ENCODE measurements at places on chromosomes 4 and X.

DNA sequence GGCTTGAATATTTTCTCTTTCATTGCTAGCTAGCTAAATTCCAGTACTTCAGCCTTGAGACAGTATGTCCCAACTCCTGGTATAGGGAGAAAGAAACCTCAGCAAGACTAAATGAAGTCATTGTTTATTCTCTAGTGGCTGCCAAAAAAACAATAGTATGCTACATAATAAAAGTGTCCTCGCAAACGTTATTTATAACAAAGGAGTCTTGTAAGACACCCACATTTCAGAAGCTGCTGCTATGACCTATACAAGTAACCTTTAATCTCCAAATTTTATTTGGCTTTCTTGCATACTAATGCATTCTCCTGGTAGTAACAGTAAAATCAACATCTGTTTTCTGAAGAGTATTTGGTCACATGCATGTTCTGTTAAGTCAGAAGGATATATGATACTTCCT, 28.8 kb downstream of the NEK1 start:
- no peak for DNase-seq

- no peak for DNase-seq
Measured at GRCh38 chr4:7472442-7473013, 37.8 kb upstream of the PSAPL1 start.

DNA sequence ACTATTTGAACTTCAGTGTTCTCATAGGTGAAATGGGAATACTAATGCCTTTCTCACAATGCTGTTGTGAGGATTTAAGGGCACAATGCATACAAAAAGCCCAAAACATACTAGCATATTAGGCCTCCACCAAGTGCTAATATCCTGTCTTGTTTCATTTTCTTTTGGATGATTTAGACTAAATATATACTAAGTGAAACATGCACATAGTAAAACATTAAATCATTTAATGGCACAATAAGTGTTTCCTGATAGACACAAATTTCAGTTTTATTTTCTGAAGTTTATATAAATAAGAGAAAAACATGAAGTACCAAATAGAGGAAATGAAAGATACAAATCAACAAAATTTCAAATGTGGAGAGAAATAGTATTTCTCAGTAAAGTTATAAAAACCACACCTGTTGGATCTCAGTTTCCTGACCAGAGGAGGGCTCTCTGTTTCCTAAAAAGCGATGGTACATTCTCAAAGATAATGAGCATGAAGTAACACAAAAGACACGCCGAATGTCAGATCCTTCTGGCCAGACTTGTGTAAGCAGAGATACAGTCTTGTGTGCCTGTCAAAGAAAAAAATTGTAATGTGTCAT, 25.1 kb downstream of the DDX60 start:
- DNase-seq, result no peak

DNA sequence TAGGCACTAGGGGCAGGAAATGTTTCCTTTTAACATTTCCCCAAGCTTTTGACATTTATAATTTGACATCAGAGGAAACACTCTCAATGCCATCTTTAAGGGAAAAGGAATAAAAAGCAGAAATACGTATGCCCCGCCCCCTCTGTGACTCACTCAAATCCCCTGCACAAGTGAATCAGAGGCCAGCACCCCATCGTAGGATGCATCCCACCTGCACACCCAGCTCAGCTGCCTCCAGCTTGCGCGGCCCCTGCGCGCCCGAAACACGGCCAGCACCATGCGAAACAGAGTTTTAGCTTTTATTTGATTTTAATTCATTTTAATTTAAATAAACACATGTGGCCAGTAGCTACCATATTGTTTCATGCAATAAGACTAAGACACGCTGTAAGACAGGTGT, 29.5 kb downstream of the ABLIM2 start:
- DNase-seq, result no peak

GRCh38 chrX:134625315-134625718, 33.0 kb downstream of the PLAC1 start:
- DNase-seq, result no peak

- DNase-seq, result peak; percentile 10
Measured at GRCh38 chr4:68375667-68376559, 26.0 kb upstream of the YTHDC1 start.

- DNase-seq, result no peak
Measured at GRCh38 chr4:133801883-133802282, 399.7 kb downstream of the PABPC4L start.

- no peak for DNase-seq
Measured at GRCh38 chrX:150688911-150689451, 4.2 kb upstream of the MTMR1 start.

- DNase-seq, result no peak
Measured at GRCh38 chrX:115525486-115525885, 35.5 kb upstream of the PLS3 start.

- no peak for DNase-seq
Measured at GRCh38 chrX:47621851-47622250, 2.2 kb upstream of the SYN1 start.

DNA sequence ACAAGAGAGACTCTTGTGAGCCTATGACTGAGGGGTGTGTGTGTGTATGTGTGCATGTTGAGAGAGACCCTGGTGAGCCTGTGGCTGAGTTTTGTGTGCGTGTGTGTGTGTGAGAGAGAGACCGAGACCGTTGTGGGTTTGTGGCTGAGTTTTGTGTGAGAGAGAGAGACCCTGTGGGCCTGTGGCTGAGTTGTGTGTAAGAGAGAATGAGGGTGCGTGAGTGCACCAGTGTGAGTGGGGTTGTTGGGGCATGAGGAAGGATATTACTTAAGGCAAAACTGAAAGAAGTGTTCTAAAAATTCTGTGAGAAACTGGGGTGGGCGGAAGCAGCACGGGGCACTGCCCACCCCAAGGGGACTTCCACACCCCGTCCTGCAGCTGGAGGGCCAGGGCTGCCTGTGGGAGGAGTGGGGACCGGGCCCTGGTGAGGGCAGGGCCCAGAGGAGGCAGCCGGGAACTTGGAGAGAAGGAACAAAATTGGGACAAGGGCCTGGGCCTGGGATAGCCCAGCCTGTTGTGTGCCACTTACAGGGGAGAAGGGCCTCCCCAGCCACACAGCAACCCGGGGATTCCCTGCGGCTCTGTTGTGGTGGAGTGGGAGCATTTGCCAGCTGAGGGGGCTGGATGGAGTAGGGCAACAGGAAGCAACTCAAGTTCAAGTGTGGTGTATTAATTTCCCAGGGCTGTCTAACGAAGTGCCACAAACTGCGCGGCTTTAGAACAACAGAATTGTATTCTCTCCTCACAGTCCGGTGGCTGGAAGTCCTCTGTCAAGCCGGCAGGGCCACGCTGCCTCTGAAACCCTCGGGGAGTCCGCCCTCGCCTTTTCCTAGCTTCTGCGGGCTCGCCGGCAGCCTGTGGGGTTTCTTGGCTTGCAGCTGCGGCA, 22.1 kb downstream of the TMEM131L start:
- DNase-seq, result peak; percentile 79

GRCh38 chrX:10513974-10514373, 106.4 kb downstream of the MID1 start:
- DNase-seq, result no peak

DNA sequence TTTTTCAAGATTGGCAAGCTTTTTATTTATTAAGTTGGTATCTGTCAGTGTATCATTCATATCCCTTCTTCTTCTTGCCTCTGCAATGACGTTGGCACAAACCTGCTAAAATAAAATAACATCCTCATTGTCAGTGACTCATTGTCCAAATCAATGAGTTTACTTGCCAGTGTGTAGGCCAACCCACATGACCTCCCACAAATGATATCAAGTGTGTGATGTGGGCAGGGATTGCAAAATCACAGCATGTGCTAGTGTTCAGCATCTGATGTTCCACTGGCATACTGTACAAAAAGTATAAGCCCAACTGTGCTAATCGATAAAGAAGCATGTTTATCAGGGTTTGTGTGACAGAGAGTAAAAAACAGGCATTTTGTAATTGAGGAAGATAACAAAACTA, 25.5 kb downstream of the GPAT3 start:
- no peak for DNase-seq

DNA sequence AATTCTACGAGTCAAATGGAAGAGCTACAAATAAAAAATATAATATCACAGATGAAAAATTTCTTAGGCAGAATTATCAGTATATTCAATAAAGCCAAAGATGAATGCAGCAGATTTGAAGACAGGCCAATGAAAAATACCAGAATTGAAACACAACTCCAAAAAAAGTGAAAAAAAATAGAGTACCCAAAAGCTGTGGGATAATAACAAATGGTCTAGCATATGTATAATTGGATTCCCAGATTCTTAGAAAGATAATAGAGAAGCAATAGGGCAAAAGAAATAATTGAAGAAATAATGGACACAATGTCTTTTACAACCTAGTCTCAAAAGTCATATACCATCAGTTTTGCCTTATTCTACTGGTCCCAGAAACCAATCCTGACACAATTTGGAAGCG, 4.4 kb downstream of the ANAPC10 start:
- DNase-seq, result no peak

GRCh38 chrX:79361192-79361870, 5.8 kb downstream of the ITM2A start:
- no peak for DNase-seq

- no peak for DNase-seq
Measured at GRCh38 chr4:82696117-82696860, 102.3 kb downstream of the SCD5 start.

- no peak for DNase-seq
Measured at GRCh38 chr4:170325599-170325998, 235.8 kb upstream of the AADAT start.

DNA sequence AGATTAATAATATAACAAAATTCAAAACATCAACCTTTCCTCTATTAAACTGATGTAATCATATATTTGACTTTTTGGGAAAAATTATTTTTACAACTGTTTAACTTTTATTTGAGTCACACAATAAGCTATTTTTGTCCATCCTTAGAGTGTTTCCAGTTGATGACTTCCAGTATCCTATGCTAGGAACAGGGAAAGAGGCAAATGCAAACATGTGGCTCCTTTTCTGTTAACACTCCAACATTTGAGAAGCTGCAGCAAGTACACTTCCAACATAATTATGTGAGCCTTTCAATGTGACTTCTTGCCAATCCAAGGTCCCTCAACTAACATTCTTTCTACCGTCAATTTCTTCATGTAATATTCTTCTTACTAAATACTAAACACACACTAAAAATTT, 117.7 kb downstream of the PPA2 start:
- no peak for DNase-seq

GRCh38 chr4:184887333-184887732, 61.6 kb upstream of the ACSL1 start:
- DNase-seq, result no peak

- DNase-seq, result no peak
Measured at GRCh38 chr4:111718763-111719559, 426.3 kb upstream of the FAM241A start.

GRCh38 chr4:81990211-81990610, 383.6 kb downstream of the HNRNPD start:
- DNase-seq, result no peak

DNA sequence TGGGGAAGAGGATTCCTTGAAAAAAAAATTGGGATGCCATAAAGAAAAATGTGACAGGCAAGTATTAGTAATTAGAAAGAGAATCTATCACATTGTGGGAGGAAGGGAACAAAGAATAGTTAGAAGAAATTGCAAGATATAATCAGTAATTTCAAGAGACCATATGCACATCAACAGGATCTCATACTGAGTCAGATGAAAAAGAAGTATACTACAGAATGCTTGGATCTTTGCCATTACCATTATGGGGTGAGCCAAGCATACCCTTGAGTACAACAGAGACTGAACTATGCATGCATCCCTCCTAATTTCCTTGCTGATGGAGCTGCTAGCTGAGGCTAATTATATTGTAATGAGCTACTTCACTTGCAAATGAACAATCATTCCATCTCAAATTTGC, 287.6 kb downstream of the PAPSS1 start:
- no peak for DNase-seq

DNA sequence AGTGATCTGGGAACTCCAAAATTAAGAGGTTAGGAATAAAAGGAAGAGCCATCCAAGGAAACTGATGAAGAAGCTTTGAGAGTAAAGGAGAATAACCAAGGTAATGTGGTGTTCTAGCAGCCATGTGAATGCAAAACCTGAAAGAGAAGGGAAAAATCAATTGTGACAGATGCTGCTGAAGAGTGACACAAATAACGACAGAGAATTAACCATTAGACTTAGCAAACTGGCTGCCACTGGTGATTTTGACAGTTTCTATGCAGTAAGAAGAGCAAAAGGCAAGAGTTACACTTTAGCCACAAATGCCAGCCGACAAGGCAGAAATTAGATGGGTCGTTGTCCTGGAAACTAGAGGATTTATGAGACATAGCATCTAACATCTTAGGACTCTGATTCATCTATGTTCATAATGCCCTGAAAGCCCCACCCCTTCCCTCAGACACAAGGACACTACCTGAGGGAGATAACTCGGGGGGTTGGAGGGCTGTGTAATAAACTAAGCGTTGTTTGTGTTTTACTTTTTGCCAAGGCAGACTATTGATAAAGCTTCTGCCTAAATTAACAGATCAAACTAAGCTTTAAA, 13.0 kb upstream of the TMEM144 start:
- DNase-seq, result no peak

DNA sequence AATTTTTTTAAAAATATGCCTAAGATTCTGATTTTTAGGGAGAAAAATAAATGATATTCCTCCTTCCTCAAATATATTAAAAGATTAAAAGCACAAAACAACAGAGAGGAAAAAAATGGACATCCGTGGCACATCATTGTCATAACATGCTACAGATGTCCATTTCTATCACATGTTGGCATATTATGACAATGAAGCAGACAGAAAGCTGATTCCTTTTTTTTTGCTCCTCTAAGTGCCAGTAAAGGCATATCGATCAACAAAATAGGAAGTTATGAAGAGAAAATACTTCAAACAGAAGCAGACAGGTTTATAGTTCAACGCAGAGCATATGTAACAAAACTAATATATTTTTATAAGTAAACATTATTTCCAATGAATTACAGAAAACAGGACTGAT, 11.2 kb downstream of the KLHL8 start:
- no peak for DNase-seq

- no peak for DNase-seq
Measured at GRCh38 chrX:31893525-31893924, 821.7 kb upstream of the FTHL17 start.

DNA sequence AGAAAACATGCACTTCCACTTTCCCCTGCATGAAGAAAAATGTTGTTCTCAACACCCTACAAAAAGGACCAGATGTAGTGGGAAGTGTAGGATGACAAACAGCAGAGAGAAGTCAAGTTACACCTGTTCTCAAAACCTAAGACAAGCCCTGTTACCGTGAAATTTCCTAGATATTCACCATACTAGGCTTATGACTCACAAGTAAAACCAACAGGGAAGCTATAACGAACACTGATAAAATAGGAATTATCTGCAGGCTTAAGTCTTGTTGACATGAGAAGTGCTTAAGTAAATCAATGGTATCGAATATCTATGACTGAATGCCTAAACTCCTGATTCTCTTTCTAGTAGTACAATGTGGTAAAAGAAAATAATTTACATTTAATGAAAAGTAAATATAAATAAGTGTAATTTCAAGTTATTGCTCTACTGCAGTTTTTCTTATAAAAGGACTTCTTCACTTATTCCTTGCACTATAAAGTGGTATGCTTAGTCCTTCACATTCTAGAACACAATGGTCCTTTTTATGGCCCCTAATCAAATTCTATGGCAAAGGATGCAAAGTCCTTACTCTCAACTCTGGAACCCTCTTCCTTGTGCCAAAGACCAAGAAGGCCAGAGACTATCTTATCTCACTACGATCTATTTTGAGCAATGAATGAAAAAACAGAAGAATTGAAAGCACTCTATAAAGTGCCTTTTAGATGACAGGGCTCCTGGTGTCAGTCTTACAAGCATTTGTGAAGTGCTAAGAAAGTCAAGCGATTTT, 19.6 kb downstream of the AP1S2 start:
- DNase-seq, result no peak

All from stimulated activated CD4-positive, alpha-beta T cell treated with anti-CD3 and anti-CD28 coated beads, Interleukin-4, amount 100 ng/mL, for 1 hour (primary cell).